ENCODE measurements at places on chromosomes 12 and 14.

DNA sequence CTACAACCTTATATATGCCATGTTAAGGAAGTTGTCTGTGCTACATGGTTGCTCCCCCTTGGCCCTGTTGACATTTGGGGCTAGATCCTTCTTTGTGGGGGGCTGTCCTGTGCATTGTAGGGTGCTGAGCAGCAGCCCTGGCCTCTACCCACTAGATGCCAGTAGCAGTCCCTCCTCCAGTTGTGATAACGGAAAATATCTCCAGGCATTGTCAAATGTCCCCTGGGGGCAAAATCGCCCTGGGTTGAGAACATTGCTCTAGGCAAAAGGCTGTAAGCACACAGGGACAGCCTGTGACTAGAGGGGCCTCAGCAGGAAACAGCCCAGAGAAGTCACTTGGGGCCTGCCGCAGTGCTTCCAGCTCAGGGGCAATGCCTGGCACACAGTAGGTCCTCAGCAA, 1100.3 kb downstream of the BCL11B start:
- no peak for DNase-seq

- DNase-seq: no peak
These were observed 245.1 kb upstream of the AVPR1A start for GRCh38 chr12:63396135-63396534.

DNA sequence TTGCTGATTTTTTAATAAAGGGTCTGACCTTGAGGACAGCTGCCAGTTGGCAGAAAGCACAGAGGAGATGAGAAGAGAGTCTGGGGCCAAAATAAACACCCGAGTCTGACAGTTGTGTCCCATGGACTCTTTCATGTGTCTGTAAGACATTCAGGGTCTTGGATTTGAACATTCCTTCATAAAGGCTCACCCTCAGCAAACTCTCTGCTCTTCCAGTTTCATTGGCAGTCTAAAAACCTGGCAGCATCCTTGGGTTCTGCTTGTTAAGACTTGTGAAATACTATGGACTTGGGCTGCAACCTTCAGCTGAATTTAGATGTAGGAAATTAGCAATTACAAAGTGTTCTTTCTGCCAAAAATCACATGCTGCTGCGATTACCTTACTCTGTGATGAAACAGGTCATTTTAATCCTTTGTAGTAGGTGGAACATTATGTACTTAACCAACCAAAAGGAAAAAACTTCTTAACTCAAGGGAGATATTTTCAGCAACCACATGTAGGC, 32.0 kb upstream of the LMNTD1 start:
- DNase-seq: no peak

DNA sequence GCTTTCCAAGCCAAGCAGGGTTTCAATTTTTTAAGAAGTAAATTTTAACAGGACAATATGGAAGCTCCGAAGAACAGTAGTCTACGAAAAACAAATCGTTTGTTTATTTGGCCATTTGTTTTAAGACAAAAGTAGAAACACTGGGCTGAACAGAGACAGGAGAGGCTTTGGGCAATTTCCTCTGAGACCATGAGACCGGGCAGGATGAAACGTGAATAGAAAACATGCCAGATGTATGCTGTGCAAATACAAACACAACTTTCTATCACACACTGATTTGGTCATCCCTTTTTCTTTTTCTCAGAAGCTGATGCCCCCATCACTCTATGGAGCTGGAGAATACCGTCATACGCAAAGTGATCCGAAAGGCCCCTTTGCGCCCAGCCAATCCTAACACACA, 1111.1 kb downstream of the BCL11B start:
- no peak for DNase-seq

DNA sequence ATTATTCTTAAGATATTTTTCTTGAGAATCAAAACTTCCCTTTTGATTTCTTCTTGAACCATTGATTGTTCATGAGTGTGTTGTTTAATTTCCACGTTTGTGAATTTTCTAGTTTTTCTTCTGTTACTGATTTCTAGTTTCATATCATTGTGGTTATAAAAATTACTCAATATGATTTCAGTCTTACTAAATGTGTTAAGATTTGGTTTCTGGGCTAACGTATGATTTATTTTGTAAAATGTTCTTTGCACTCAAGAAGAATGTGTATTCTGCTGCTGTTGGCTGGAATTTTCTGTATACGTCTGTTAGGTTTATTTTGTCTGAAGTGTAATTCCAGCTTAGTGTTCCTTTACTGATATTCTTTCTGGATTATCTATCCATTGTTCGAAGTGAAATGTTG, 24.7 kb downstream of the TRMT5 start:
- no peak for DNase-seq

DNA sequence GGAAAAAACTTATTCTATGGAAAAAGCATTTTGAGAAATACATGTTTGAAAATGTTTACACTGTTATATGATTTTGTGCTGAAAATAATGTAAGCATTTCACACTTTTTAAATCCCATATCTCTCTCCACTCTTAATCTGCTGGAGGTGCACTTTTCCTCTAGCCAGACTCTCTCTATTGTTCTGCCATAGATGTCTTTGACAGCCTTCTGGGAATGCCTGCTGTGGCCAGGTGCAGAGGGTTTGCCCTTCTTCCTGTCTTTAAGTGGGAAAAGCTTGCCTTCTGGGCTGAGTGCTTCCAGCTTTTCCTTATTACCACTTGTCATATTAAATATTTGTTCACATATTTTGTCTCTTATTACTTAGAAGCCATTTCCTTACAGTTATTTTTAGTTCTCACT, 60.1 kb upstream of the PPM1H start:
- DNase-seq: no peak

- DNase-seq: no peak
These were observed 941 bp upstream of the STAB2 start for GRCh38 chr12:103586132-103586531.

GRCh38 chr12:93447555-93448290, 6.0 kb upstream of the UBE2N start:
- peak; percentile 31 for DNase-seq

DNA sequence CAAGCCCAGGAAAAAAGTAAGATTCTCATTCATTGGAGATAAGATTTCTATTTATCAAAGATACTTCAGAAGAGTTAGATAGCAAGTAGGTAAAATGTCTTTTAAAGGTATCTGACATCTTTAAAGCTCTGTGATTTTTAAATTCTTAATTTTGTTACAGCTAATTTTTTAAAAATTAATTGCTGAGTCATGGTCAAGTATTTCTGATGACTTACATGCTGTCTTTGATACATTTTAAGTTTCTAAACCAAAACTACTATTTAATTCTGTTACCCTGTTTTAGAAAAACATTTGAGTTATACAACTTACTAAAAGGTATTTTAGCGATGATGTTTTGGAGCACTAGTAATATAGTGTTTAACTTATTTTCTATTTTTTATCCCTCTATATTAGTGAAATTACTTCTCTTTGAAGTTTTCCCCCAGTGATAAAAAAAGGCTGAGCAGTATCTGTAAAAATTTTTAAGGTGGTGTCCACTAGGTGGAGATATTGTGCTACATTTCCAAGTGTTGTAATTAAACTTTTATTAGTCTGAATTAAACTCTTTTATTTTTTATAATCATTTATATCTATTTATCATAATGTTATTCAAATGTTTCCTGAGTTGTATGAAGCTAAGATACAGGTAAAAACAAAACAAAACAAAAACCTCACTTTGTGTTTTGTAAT, 11.5 kb downstream of the ALG10 start:
- DNase-seq: peak; percentile 44

DNA sequence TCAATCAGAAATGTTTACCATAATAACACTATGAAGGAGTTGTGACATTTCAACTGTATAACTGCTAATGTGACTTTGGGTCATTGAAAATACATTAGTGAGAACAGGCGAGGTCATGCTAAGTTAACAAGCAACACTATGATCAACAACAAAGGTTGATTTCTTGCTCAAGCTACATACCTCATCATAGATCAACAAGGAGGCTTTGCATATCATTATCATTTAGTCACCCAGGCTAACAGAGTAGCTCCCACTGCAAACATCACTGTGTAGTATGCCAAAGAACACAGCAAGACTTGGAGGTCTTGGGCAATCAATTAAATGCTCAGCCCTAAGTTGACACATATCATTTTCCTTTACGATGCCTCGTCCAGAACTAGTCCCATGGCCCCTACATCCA, 212.5 kb downstream of the NOVA1 start:
- DNase-seq: no peak

DNA sequence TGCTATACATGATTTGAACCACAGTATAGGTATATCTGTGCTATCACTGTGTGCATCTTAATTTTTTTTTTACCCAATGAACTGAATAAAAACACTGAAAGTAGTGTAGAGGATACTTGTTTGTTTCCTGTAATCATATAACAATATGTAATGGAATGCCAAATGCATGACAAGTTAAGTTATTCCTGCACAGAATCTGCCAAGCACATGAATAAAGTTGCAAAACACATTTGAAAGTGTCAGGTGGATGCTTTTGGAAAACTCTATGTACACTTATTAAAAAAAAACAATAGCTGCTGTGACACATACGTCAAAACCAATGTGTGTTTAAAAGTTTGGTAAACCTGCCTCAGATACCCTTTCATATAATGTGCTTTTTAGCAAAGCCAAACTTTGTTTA, 1638.1 kb upstream of the SEL1L start:
- no peak for DNase-seq
